ENCODE measurements at places on chromosomes 6 and 20. TPM values are rescaled to one million over a fixed set of nuclear protein-coding genes. Genes with fewer than 3 reads are reported as not detected.

Gene CLVS2
- total RNA-seq = not detected

Gene C6orf52
- not detected for total RNA-seq

Gene SLC22A2
- total RNA-seq = not detected

Gene CABLES2
- total RNA-seq = 10.8 TPM

Gene ALDH8A1
- 0.35 TPM for total RNA-seq

Gene CD24
- total RNA-seq = 0.41 TPM

Gene EMILIN3
- total RNA-seq = 1.8 TPM

Gene PHACTR1
- 19.1 TPM for total RNA-seq

Gene SPATS1
- not detected for total RNA-seq

Gene SMLR1
- not detected for total RNA-seq

DNA sequence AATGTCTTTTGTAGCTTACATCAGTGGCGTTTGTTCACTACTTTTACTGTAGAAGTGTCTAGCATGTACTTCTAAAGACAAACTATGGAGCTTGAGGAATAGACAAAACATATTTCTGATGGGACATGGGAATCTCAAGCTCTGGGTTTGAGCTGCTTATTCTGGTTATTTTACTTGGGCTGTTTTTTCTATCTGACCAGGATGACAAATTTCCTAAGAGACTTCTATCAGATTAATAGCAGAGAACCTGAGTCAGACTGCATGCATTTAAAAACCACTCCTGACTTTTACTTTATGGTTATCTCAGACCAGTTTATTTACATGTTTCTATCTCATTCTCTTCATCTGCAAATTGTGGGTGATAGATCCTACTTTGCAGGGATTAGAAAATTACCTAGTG lies 1282.3 kb upstream of the GJE1 start:
- no peak overlapping the region for H3K4me3 ChIP-seq
- no peak overlapping the region for H3K27ac ChIP-seq
- H3K36me3 ChIP-seq = no peaks in the 10 kb centered on the region
- no peaks in the 10 kb centered on the region for H3K4me1 ChIP-seq
- no peaks in the 10 kb centered on the region for H3K27me3 ChIP-seq

DNA sequence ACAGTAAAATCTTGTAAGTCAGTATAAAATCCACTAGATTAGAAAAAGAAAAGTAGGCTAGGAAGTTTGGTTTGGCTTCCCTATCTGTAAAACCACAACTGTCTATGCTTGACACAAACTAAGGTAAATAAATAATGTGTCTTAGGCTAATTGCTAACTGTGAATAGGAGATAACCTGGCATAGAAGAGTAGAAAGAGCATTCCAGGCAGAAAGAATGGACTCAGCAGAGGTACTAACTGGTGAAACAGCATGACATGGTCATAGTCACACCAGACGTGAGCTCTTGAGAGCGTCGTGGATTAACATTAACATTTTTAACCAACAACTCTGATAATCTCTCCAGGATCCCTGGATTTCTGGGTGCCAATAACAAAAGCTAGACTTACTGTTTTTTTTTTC lies 8.7 kb upstream of the WTAP start:
- H3K4me1 ChIP-seq = peaks cover 29% of the 10 kb centered on the region
- H3K27ac ChIP-seq = no peak overlapping the region
- DNase-seq = no peak
- H3K4me3 ChIP-seq = no peak overlapping the region

GRCh38 chr6:1502041-1502440 lies 107.7 kb upstream of the FOXC1 start:
- DNase-seq = no peak
- no peaks in the 10 kb centered on the region for H3K27me3 ChIP-seq
- no peak overlapping the region for H3K27ac ChIP-seq
- peaks cover 7% of the 10 kb centered on the region for H3K4me1 ChIP-seq

DNA sequence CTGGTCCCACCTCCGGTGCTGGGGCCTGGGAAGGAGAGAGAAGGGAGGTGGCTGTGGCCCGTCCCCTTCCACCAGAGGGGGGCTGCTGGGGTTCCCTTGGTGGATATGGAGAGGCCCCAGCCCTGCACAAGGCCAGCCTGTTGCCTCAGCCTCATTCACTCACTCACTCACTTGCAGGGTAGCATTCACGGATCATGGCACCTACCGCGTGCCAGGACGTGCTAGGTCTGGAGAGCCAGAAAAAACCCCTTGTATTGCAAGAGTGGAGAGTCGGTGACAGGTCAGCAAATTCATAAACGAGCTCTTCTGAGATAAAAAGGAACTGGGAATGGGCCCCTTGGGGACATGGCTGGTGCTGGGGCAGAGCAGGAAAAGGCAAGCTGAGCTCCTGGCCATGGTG lies 6.4 kb upstream of the ZBTB46 start:
- H3K4me1 ChIP-seq = no peaks in the 10 kb centered on the region
- DNase-seq = no peak
- no peaks in the 10 kb centered on the region for H3K36me3 ChIP-seq

DNA sequence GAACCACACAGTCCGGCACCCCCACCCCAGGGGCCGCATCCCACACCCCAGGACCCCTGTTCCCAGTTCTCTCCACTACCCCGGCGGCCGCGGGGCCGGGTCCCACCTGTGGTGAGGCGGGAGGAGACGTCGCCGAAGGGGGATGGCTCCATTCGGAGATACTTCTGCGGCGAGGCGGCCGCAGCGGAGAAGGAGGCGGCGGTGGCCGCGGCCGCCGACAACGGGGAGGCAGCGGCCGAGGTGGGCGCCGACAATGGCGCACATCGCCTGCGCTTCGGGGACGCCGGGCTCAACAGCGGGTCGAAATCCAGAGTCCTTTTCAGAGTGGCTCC lies 723 bp downstream of the AKIRIN2 start:
- H3K4me1 ChIP-seq = no peaks in the 10 kb centered on the region
- DNase-seq = no peak
- peak overlapping the region; percentile 98 for H3K4me3 ChIP-seq
- no peaks in the 10 kb centered on the region for H3K27me3 ChIP-seq
- peak overlapping the region; percentile 99 for H3K27ac ChIP-seq

DNA sequence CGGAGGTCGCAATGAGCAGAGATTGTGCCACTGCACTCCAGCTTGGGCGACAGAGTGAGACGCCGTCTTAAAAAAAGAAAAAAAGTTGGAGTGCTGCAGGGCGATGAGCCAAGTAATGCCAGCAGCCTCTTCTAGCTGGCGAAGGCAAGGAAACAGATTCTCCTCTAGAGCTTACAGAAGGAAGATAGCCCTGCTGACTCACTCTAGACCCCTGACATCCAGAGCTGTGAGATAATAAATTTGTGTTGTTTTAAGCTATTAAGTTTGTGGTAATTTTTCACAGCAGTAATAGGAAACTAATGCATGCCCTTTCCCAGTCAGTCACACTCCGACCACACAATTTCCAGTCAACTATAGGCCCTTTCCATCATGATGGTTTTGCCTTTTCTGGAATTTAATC lies 16.4 kb downstream of the PRSS16 start:
- no peaks in the 10 kb centered on the region for H3K4me1 ChIP-seq
- no peaks in the 10 kb centered on the region for H3K36me3 ChIP-seq
- DNase-seq = no peak
- H3K27me3 ChIP-seq = no peaks in the 10 kb centered on the region

- no peak for DNase-seq
- H3K27ac ChIP-seq = peak overlapping the region; percentile 5
- H3K36me3 ChIP-seq = no peaks in the 10 kb centered on the region
- no peaks in the 10 kb centered on the region for H3K27me3 ChIP-seq
Observed at GRCh38 chr6:150196942-150197745, 54.3 kb downstream of the PPP1R14C start.

- DNase-seq = no peak
- H3K4me1 ChIP-seq = no peaks in the 10 kb centered on the region
- no peaks in the 10 kb centered on the region for H3K36me3 ChIP-seq
- no peaks in the 10 kb centered on the region for H3K27me3 ChIP-seq
- no peak overlapping the region for H3K4me3 ChIP-seq
Observed at GRCh38 chr6:21846541-21847451, 253.2 kb downstream of the SOX4 start.

- H3K27ac ChIP-seq = no peak overlapping the region
- H3K4me3 ChIP-seq = no peak overlapping the region
- no peaks in the 10 kb centered on the region for H3K4me1 ChIP-seq
- DNase-seq = no peak
Observed at GRCh38 chr6:42981836-42982235, 2.5 kb upstream of the PPP2R5D start.

DNA sequence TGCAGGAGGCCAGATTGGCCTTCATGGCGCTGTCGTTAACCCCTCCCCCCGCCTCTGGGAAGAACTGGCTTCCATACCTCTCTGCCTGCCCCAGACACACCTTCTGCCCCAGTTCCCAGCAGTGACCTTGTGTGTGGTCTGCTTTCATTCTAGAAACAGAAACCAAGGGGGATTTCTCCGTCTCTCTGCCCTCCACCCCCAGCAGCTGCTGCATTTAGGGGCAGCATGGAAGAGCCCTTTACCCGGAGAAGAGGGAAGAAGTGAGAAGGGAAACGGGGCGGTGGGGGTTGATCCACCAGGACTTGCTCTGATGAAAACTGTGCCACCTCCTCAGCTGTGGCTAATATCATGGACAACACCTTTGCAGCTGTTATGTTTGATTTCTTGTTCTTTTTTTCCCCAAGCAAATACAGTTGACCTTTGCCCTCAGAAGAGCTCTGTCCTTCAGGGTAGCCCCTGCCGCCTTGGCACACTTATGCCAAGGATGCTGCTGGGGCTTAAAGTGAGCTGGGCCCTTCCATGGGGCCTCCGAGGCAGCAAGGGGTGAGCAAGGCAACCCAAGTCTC lies 6.1 kb downstream of the GLP1R start:
- no peaks in the 10 kb centered on the region for H3K27me3 ChIP-seq
- no peak overlapping the region for H3K27ac ChIP-seq
- H3K4me3 ChIP-seq = no peak overlapping the region
- H3K4me1 ChIP-seq = no peaks in the 10 kb centered on the region

GRCh38 chr20:63155266-63156165 lies 60.4 kb downstream of the YTHDF1 start:
- H3K4me1 ChIP-seq = no peaks in the 10 kb centered on the region
- H3K27me3 ChIP-seq = peaks cover under 1% of the 10 kb centered on the region
- H3K4me3 ChIP-seq = no peak overlapping the region
- H3K36me3 ChIP-seq = no peaks in the 10 kb centered on the region

GRCh38 chr6:24520929-24521546 lies 26.3 kb downstream of the ALDH5A1 start:
- no peaks in the 10 kb centered on the region for H3K27me3 ChIP-seq
- H3K4me1 ChIP-seq = no peaks in the 10 kb centered on the region
- H3K4me3 ChIP-seq = no peak overlapping the region
- no peaks in the 10 kb centered on the region for H3K36me3 ChIP-seq

- no peaks in the 10 kb centered on the region for H3K4me1 ChIP-seq
- H3K36me3 ChIP-seq = no peaks in the 10 kb centered on the region
Observed at GRCh38 chr6:50713977-50714486, 706 bp downstream of the TFAP2D start.

- no peak overlapping the region for H3K27ac ChIP-seq
- H3K27me3 ChIP-seq = no peaks in the 10 kb centered on the region
- H3K4me1 ChIP-seq = no peaks in the 10 kb centered on the region
- DNase-seq = peak; percentile 54
- no peak overlapping the region for H3K4me3 ChIP-seq
Observed at GRCh38 chr6:168130168-168130696, 51.2 kb upstream of the FRMD1 start.

DNA sequence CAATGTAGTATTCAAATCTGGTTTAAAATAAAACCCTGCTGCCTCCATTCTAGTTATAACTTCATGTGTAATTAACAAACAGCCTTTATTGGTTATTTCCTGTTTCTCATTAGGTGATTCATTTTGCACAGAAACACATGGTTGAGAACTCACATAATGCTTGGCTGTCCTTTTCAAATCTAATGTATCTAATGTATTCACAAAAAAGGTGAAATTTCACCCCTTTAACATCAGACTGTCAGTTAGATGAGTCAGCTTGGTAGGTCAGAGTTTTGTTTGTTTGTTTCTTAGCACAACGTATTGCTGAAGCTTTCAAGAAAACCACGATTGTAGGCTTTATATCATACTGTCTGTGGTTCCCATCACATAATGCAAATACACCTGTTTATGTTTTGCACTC lies 78.7 kb upstream of the TMEM30A start:
- H3K27me3 ChIP-seq = no peaks in the 10 kb centered on the region
- peaks cover 5% of the 10 kb centered on the region for H3K4me1 ChIP-seq
- no peak overlapping the region for H3K4me3 ChIP-seq
- no peak for DNase-seq
- peaks cover 39% of the 10 kb centered on the region for H3K36me3 ChIP-seq

GRCh38 chr6:139186242-139186641 lies 51.4 kb downstream of the HECA start:
- H3K27ac ChIP-seq = no peak overlapping the region
- H3K4me3 ChIP-seq = no peak overlapping the region
- no peaks in the 10 kb centered on the region for H3K36me3 ChIP-seq
- no peaks in the 10 kb centered on the region for H3K4me1 ChIP-seq
- no peak for DNase-seq

DNA sequence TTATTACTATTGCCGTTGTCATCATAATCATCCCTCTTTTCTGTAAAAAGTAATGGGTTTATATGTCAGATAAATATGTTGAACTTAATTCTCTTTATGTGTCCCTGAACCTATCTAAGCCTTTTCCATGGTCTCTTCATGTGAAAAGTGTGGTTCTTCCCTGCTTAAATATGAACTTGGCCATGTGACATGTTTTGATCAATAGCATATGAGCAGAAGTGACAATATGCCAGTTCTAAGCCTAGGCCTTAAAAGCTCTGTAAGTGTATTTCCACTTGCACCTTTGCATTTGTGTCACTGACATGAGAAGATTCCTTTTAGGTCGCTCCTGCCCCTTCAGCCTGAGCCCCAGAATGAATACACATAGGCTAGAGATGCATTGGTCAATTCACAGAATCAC lies 188.4 kb upstream of the CCN2 start:
- no peak overlapping the region for H3K4me3 ChIP-seq
- no peaks in the 10 kb centered on the region for H3K4me1 ChIP-seq
- H3K27ac ChIP-seq = no peak overlapping the region
- no peaks in the 10 kb centered on the region for H3K27me3 ChIP-seq
- H3K36me3 ChIP-seq = no peaks in the 10 kb centered on the region
- DNase-seq = no peak

- no peaks in the 10 kb centered on the region for H3K36me3 ChIP-seq
- H3K4me1 ChIP-seq = peaks cover 29% of the 10 kb centered on the region
- H3K27ac ChIP-seq = no peak overlapping the region
Observed at GRCh38 chr6:163324688-163325389, 89.7 kb upstream of the QKI start.

- no peak overlapping the region for H3K4me3 ChIP-seq
- no peaks in the 10 kb centered on the region for H3K27me3 ChIP-seq
- H3K4me1 ChIP-seq = no peaks in the 10 kb centered on the region
- H3K36me3 ChIP-seq = no peaks in the 10 kb centered on the region
- no peak overlapping the region for H3K27ac ChIP-seq
Observed at GRCh38 chr6:81889377-81890053, 137.0 kb upstream of the TENT5A start.

GRCh38 chr6:37218061-37218460 lies 39.5 kb upstream of the TBC1D22B start:
- no peak overlapping the region for H3K27ac ChIP-seq
- no peaks in the 10 kb centered on the region for H3K4me1 ChIP-seq
- H3K4me3 ChIP-seq = no peak overlapping the region
- H3K27me3 ChIP-seq = no peaks in the 10 kb centered on the region
- DNase-seq = peak; percentile 32
